Uterus (tissue), 4 donors: ENCODE measurements at places on chromosomes 7 and 10.

DNA sequence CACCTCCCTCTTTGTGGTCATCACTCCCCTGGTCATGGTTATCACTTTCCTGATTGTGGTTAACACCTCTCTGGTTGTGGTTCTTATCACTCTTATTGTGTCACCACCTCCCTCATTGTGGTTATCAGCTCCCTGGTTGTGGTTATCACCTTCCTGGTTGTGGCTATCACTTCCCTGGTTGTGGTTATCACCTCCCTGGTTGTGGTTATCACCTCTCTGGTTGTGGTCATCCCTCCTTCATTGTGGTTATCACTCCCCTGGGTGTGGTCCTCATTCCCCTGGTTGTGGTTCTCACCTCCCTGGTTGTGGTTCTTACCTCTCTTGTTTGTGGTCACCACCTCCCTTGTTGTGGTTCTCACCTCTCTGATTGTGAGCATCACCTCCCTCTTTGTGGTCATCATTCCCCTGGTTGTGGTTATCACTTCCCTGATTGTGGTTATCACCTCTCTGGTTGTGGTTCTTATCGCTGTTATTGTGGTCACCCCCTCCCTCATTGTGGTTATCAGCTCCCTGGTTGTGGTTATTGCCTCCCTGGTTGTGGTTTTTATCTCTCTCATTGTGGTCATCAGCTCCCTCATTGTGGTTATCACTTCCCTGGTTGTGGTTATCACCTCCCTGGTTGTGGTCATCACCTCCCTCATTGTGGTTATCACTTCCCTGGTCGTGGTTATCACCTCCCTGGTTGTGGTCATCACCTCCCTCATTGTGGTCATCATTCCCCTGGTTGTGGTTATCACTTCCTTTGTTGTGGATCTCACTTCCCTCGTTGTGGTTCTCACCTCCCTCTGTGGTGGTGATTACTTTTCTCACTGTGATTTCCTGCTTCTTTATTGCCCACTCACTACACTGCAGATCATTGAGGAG is 106.7 kb downstream of the GPR26 start:
- DNase-seq = no peak

DNA sequence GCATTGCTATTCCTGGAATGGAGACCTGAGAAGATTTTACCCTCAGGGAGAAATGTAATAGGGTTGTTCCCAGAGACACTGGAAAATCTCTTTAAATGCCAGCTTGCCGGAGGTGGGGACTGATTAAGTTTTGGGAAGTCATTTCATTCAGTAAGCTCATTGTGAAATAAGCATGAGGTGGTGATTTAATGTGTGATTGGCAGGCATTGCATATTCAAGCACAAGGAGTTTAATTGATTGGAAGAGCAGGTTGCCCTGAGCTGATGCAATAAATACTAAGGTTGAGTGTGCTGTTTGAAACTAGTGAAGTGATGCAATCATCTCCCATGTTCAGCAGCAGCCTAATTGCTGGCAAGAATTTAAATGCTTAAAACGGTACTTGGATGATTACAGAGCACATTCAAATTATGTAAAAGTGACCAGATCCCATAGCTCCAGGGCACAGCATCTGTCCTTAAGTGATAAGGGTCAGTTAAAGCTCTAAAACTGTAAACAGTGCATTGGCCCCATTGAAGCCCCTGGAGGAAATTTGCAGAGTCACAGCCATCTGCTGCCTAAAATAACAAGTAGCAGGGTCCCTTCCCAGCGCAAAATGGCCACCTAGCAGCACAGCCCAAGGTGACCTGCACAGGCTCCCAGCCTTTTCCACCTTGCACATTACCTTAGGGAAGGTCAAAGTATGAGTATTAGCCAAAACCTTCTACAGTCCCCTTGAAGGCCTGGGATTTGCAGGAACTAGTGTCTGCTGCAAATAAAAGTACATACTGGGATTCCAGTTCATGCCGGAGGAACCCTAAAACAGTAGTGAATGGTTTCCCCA is 92.1 kb downstream of the CCDC71L start:
- no peak for DNase-seq

GRCh38 chr10:112369495-112370423 is 4.2 kb upstream of the ACSL5 start:
- no peak for DNase-seq

DNA sequence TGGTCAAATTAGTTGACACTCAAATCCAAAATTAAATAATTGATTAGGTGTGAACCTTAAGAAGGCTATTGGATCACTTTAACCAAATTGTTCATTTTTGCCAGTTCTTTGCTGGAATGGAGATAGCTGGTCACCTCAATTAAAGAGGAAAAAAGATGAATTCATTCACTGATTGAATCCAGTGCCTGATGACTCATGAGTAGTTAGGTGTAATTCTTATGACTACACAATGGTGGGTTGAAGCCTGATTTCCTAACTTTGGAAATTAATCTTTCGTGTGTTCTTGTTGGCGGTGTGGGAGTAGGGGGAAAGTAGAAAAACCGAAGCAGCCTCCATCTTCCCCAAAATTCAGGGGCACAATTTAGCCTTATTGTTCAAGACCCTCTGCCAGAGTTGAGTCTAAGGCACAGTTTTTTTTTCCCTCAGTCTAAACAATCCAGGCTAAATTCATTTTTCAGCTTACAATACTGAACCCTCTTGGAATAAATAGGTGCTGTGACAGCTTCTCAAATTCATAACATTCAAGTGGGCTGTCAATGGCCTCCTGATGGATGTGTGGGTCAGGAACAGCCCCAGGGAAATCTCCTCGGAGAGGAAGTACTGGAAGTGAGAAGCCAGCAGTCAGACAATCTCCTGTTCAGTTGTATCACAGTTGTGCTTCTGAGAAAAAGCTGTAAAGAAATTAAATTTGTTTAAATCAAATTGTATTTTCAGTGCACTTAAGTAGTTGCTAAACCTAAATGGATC is 356.6 kb downstream of the BBS9 start:
- DNase-seq = no peak

- no peak for DNase-seq
Observed at GRCh38 chr10:69716711-69717560, 84.8 kb upstream of the COL13A1 start.

DNA sequence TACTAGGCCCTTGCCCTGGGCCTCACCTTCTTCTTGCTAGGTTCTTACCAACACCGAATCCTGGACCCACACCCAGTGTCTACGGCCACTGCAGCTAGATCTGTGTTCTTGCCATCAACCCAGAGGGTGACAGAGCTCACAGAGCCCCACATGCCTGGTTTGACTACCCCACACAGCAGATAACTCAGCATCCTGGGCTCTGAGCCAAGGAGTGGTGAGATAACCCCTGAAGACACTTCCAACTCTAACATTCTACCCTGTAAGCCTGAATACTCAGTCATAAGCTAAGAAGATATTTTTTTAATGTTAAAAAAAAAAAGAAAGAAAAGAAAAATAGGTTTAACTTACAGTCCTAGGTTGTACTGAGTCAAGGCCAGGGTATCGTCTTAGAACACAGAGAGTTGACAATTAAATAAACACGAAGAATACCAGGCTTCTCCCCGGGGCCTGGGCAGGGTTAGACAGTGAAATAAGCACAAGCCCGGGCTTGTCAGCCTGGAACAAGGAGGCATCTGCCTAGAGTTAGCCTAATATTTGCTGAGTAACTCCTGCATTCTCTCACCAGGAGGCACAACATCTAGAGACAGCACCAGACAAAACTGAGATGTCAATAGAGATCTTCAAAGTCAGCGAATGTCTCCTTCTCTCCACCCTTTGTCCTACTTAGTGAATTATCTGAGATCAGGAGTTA is 556.5 kb upstream of the LRRN3 start:
- no peak for DNase-seq

GRCh38 chr10:16016688-16017087 is 156.4 kb upstream of the MINDY3 start:
- no peak for DNase-seq

GRCh38 chr10:61438141-61438988 is 14.8 kb downstream of the TMEM26 start:
- DNase-seq = no peak

DNA sequence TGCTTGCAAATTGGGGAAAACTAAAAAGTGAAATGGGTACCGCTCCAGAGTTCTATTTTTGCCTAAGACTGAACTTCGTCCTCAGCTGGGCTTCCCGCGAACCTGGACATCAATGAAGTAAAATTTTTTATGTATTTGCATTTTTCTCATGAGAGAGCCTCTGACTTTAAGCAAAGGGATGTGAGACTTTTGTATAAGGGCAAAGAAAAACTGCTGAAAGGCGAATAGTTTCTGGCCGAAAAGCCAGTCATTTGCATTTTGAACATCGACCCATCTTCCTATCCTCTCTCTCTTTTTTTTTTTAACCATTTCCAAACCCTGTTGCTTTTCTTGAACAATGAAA is 573 bp downstream of the PMPCB start:
- DNase-seq = no peak

DNA sequence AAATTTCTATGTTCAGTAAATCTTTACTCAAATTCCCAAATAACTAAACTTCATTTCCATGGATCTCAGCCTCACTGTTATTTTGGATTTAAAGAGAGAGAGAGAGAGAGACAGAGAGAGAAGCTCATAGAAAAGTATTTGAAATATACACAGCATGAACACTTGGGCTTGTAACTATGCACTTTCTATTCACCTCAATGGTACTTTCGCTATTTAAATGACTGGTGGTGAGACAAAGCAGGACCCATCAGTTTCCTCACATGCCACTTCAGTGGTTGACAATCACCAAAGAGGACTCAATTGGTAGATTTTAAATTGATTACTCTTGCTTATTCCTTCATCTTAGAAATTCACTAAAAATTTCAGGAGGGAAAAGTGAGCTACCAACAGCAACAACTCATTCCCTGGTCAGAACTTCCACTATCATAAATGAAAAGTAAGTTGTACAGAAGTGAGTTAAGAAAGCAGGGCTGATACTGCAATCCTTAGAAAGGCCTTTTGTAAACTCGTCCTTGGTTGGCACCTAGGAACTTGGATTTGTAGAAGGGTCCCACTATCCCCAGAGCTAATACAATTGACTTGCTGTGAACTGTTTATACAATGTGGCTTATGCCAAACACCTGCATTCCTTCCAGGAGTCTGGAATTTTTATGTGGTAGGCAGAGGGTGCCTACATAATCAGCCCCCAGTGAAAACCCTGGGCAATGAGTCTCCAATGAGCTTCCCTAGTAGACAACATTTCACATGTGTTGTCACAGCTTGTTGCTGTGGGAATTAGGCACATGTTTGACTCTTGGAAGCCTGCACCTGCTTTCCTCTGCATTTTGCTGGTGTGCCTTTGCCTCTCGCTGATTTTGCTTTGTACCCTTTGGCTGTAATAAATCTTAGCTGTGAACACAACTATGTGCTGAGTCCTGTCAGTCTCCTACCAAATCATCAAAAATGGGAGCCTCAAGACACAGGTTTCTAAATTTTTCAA is 10.8 kb downstream of the ERLIN1 start:
- DNase-seq = no peak

DNA sequence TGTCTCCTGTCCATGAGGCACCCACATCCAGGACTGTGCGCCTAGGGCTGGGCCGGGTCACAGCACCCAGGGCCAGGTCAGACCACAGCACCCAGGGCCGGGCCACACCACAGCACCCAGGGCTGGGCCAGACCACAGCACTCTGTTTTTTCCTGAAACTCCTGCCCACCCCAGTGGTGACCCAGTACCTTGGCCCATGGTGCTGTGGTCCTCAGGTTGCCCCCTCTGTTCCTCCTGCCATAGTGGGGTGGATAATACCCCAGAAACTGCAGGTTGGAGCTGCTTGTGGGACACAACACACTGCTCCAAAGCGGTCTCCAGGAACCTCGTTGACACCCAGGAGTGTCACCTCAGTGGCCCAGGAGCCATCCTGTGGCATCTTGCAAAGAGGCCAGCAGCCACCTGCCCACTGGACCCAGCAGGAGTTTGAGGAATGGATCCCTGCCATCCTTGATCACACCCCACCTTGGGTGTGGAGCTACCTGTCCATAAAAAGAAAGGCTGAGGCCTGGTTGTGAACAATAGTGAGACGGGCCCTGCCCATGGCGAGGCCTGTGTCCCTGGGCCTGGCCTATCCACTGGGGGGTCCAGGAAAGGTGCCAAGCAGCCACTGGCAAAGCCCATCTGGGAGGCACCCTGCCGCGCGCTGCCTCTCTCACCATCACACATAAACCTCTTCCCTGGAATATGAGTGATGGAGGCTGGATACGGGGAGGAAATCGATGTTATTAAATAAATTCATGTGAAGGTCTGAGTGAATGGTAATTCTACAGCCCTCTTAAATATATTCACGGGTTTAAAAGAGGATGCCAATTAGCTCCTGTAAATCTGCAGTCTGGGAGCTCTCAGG is 89.0 kb downstream of the NKX6-2 start:
- no peak for DNase-seq

GRCh38 chr10:19993714-19994315 is 177.6 kb downstream of the PLXDC2 start:
- DNase-seq = no peak

- DNase-seq = no peak
Observed at GRCh38 chr10:110643653-110644597, at the start of gene RBM20. RBM20 (plus strand) TSS chr10:110644336; CDS start chr10:110644455, 119 bp downstream.

- DNase-seq = no peak
Observed at GRCh38 chr7:157292770-157293412, 43.9 kb upstream of the DNAJB6 start.

- no peak for DNase-seq
Observed at GRCh38 chr10:22655312-22655981, 58.9 kb downstream of the PIP4K2A start.

DNA sequence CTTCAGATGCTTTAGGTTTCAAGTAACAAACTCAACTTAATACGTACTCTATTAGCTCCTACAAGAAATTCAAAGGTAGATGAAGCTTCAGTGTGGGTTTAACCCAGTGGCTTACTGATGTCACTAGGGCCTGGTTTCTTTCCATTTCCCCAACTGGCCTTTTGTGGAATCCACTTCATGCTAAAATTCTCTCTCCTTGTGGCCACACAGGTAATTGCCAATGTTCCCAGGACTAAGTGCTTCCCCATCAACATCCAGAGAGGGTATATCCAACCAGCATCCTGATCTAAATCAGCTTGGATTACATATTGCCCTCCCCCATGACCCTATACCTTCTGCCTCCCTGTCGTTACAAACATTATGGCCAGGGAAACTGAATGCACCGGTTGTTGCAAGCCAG is 10.7 kb downstream of the FBXL13 start:
- no peak for DNase-seq

GRCh38 chr10:14009371-14010100 is 321.2 kb downstream of the FRMD4A start:
- no peak for DNase-seq

- DNase-seq = no peak
Observed at GRCh38 chr7:143225047-143225446, 3.2 kb downstream of the TAS2R40 start.

DNA sequence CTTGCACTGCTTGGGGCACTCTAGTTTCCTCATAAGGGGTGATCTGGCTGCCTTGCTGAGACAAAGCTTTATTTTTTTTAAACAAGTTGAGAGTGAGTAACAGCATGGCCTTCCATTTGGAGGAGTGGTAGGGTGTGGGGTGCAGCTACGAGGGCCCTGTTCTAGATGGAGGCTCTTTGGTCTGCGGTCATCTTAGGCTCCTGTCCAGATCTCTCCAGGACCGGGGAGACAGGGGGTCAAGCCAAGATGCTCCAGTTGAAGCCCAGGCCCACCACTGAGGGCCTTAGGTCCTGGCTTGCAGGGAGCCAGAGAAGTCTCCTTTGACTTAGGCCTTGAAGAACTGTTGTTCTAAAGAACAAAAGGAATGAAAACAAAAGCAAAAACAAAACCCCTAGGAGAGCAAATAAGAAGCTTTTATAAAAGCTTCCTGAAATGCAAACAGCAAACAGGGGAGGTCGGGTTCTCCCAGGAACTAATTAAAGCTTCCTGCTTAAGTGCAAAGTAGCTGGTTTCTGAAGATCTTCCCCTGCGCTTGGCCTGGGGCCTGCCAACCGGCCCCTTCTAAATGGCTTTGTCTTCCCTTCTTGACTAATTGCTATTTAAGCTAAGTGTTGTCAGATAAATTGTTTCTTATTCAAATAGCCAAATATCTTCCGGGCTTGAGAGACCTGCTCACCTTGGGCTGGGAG is 259.2 kb downstream of the GLRX3 start:
- DNase-seq = no peak
